PC-3 (cell line): ENCODE measurements at places on chromosomes 2 and 18. TPM values are rescaled to one million over a fixed set of nuclear protein-coding genes. Genes with fewer than 3 reads are reported as not detected.

Gene SEMA4F
- total RNA-seq, result 7.6 and 13.9 TPM in 2 replicates

DNA sequence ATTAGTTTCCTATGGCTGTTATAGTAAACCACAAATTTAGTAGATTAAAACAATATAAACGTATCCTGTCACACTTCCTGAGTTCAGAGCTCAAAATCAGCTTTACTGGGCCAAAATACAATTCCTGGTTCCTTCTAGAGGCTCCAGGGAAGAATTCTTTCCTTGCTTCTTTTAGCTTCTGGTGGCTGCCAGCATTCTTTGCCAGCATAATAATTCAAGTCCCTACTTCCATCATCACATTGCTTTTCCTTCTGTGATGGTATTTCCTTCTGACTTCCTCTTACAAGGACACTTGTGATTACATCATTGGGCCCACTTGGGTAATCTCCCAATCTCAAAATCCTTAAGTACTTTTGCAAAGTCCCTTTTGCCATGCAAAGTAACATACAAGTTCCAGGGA lies 40.6 kb downstream of the MOB4 start:
- no peak for DNase-seq
- no peak overlapping the region for H3K27ac ChIP-seq
- peaks cover 10% of the 10 kb centered on the region; the same call in 1 of the 2 replicates for H3K36me3 ChIP-seq
- H3K4me1 ChIP-seq, result no peaks in the 10 kb centered on the region; the same call in 1 of the 2 replicates

DNA sequence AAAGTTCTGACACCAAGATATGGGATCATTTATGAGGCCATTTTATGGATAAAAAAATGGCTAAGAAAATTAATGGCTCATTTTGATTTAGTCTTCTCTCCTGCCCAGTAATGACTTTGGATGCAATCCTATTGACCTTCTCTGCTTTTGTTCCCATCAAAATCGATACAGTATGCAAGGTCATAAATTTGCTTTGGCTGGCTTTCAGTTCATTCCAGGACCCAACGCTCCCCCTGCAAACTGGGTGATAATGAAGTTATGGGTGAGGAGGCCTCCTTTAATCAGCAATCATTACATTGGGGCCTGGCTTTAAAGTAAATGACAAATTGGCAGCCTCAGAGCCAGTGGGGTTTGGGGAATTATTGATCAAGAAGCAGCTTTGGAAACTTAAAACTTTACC lies 351.8 kb upstream of the GYPC start:
- no peaks in the 10 kb centered on the region for H3K27me3 ChIP-seq
- no peak overlapping the region for H3K27ac ChIP-seq
- no peak for DNase-seq
- no peaks in the 10 kb centered on the region for H3K36me3 ChIP-seq

Gene DAW1
- total RNA-seq, result 1.0 and 1.5 TPM in 2 replicates

- no peaks in the 10 kb centered on the region for H3K27me3 ChIP-seq
- peak overlapping the region; percentile 21; the same call in 1 of the 2 replicates for H3K4me3 ChIP-seq
- H3K4me1 ChIP-seq, result peaks cover 46% of the 10 kb centered on the region
- H3K36me3 ChIP-seq, result peaks cover 84% of the 10 kb centered on the region
- DNase-seq, result no peak
Measured at GRCh38 chr2:190980630-190981209, 33.3 kb downstream of the STAT1 start.

- H3K27ac ChIP-seq, result no peak overlapping the region
- H3K36me3 ChIP-seq, result no peaks in the 10 kb centered on the region
- peaks cover 42% of the 10 kb centered on the region for H3K4me1 ChIP-seq
- no peak for DNase-seq
- H3K27me3 ChIP-seq, result no peaks in the 10 kb centered on the region
- no peak overlapping the region for H3K4me3 ChIP-seq
Measured at GRCh38 chr2:207478572-207478971, 51.2 kb upstream of the CREB1 start.

Gene IER3IP1
- total RNA-seq, result 9.2 and 23.2 TPM in 2 replicates

DNA sequence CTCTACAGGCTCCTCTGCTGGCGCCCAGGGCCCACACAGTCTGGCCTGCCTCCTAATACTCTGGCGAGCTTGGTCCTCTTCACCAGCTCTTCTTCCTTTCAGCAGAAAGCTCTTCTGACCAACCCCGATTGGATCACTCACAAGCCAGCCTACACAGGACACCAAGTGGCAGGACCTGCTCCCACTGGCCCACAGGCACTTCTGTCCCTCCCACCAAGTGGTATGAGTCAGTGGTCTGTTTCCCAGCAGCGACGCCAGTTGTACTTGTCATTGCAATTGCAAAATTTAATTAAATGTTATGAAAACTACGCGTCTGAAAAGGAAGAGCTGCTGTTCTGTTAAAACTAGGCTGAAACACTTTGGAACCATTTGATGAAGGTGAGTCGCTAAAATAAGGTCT lies 46.7 kb downstream of the NDUFA10 start:
- H3K27ac ChIP-seq, result no peak overlapping the region
- H3K4me3 ChIP-seq, result no peak overlapping the region
- no peaks in the 10 kb centered on the region for H3K4me1 ChIP-seq
- no peaks in the 10 kb centered on the region for H3K27me3 ChIP-seq

Gene PPP4R1
- 154 and 185 TPM in 2 replicates for total RNA-seq

- no peak overlapping the region for H3K27ac ChIP-seq
- no peaks in the 10 kb centered on the region for H3K36me3 ChIP-seq
- no peak overlapping the region for H3K4me3 ChIP-seq
- DNase-seq, result no peak
- no peaks in the 10 kb centered on the region for H3K4me1 ChIP-seq
- no peaks in the 10 kb centered on the region for H3K27me3 ChIP-seq
Measured at GRCh38 chr2:16495509-16496208, 170.0 kb downstream of the CYRIA start.

GRCh38 chr2:58051445-58051844 lies 4.8 kb downstream of the VRK2 start:
- H3K4me3 ChIP-seq, result no peak overlapping the region
- no peak overlapping the region for H3K27ac ChIP-seq

Gene MOGAT1
- not detected in 2 replicates for total RNA-seq

Gene RNF152
- total RNA-seq, result 2.0 and 2.8 TPM in 2 replicates

DNA sequence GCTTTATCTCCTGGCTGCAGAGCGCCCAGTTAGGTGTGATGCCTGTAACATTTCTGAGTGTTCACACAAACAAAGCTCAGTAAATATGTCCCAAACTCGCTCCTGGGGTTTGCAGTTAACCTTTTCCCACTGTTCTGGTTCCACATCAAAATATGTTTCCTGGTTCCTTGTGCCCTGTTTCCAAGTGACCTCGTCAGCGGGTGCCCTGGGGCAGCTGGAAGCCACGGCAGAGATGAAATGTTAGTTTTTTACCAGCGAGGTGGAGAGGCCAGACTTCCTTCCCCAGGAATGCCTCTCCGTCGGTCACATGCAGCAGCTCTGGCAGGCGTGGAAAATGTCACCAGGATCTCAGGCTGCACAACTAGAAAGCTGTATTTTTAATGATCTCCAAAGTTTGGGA lies 18.2 kb downstream of the NFATC1 start:
- no peaks in the 10 kb centered on the region for H3K36me3 ChIP-seq
- H3K27ac ChIP-seq, result no peak overlapping the region
- no peak for DNase-seq
- H3K4me1 ChIP-seq, result no peaks in the 10 kb centered on the region
- H3K27me3 ChIP-seq, result no peaks in the 10 kb centered on the region
